ENCODE measurements at places on chromosomes 5 and 9.

- DNase-seq = peak; percentile 53
Observed at GRCh38 chr9:99340281-99340680, 118.2 kb downstream of the SEC61B start.

GRCh38 chr9:82989929-82990328, 73.0 kb downstream of the RASEF start:
- no peak for DNase-seq

DNA sequence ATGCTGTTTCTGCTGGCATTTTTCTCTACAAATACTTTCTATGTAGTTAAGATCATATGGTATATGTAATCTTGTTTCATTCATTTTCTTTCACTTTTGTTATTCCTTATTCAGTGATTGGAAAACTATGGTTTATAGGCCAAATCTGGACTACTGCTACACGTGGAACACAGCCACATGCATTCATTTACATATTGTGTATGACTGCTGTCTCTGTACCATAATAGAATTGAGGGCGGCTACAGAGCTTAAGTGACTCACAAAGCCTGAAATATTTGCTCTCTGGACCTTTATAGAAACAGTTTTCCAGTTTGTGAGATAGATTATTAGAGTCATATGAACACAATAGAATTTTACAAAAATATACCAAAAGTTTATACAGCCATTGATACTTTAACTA, 133.6 kb upstream of the CDKN2B start:
- peak; percentile 38 for DNase-seq

GRCh38 chr9:114231719-114232449, 76.5 kb downstream of the COL27A1 start:
- DNase-seq = no peak

GRCh38 chr5:74471875-74472274, 168.7 kb downstream of the ENC1 start:
- DNase-seq = peak; percentile 20

DNA sequence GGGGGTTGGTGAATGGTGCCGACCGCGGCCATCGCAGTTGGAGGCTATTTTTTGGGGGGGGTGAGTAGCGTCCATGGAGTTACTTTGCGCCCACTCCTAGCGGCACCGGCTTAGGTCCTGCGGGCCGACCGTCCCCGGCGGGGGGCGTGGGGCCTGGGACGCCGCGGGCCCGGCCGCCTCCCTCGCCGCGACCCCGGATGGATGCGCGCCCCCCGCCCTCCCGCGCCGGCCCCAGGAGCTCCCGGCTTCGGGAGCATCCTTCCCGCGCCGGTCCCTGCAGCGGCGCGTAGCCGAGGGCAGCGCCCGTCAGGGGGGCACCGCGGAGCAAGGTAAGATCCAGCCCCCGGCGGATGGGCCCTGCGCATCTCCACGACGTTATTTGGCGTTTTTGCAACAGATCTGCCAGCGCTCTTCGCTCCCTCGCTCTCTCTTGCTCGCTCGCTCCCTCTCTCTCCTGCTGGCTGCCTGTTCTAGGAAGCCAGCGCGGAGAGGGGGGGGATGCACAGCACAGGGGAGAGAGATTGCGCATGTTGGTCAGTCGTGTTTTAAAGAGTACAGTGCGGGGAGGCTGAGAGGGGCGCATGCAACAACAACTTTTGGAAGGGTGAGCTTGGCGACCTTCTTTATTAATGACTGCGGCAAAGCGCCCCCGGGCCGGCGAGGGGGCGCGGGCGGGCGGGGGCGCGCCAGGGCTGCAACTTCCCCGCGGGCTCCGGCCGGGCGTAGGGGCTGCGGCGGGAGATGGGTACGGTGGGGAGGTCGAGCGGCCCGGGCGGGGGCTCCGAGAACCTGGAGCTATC, 413 bp downstream of the JADE2 start:
- DNase-seq = peak; percentile 78

DNA sequence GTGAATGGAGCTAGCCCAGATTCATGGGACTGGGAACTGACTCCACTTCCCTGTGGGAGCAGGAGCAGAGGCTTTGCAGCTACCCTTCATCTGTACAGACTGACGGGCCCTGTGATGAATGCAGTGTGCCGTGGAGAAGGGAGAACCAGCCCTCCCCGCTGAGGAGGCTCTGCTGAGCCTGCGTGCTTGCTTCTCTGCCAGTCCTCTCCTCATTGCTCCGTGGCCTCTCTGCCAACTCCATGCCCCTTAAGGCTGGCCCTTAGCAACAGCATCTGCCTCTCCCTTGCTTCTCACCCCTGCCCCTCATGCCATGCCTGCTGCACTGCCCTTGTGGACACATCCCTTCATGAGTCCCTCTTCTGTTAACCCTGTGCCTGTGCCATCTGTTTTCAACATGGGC, 53.6 kb downstream of the GADD45G start:
- no peak for DNase-seq

DNA sequence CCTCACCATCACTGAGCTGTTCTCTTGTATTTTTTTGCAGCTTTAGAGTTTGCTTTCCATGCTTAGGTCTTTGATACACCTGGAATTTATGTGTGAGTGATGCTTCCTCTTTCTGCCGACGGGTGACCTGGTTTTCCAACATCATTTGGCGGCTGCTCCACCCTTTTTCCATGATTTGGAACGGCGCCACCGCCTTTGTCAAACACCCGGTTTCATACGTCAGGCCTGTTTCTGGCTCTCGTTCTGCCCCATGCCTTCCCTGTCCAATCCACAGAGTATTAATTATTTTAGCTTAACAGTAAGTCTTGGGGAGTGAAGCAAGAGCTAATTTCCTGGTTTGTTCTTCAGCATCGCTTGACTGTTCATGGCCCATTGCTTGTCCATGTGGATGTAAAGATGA, 30.2 kb downstream of the CACNA1B start:
- DNase-seq = no peak

DNA sequence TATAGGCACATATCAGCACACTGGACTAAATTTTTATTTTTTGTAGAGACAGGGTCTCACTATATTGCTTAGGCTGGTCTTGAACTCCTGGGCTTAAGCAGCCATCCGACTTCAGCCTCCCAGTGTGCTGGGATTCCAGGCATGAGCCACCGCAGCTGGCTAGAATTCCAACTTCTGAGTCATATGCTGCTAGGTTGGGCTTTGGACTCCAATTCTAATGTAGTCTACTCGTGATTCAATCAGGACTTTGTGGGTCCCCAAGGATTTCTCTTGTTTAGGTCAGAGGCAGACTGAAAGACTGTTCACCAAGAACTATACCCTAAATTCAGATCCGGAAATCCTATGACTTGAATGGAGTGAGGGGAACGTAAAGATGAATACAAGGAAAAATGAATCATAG, 68.2 kb upstream of the CHD1 start:
- peak; percentile 67 for DNase-seq
